ENCODE measurements at places on chromosomes 6 and 20. TPM values are rescaled to one million over a fixed set of nuclear protein-coding genes. Genes with fewer than 3 reads are reported as not detected.

The MARCKS gene
- polyA plus RNA-seq: 1.1 TPM

The ZNF512B gene
- 13.0 TPM for polyA plus RNA-seq

The RGS17 gene
- not detected for polyA plus RNA-seq

The C20orf96 gene
- polyA plus RNA-seq: 9.1 TPM

The MTFR2 gene
- polyA plus RNA-seq: 44.6 TPM

The MAS1 gene
- not detected for polyA plus RNA-seq

The NOTCH4 gene
- polyA plus RNA-seq: 4.3 TPM

The HTR1E gene
- not detected for polyA plus RNA-seq

DNA sequence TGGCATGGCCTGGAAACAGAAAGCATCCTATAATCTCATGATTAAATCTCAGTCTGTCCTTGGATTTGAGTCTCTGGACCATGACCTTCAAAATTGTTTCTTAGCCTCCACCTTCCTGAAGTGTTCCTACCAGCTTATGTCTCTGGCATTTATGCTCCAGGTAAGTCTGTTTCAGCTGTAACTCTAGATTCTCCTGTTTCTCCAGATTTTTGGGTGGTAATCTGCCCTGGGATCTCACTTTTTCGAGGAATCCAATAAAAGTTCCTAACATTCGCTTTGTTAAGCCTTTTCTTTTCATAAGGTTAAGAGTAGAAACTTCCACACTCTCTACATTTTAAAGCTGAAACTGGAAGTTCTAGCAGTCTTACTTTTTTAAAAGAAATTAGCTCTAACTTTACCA is 318.5 kb downstream of the C6orf118 start:
- DNase-seq: no peak

GRCh38 chr20:53427951-53428350 is 165.7 kb downstream of the ZNF217 start:
- no peak for DNase-seq

- no peak for DNase-seq
These were observed 633.4 kb upstream of the EPHA7 start for GRCh38 chr6:94052749-94053148.

GRCh38 chr6:152701081-152701862 is 3.6 kb downstream of the MYCT1 start:
- DNase-seq: no peak

- no peak for DNase-seq
These were observed 229.8 kb upstream of the CEP162 start for GRCh38 chr6:84457276-84457675.

GRCh38 chr6:24822696-24823095 is 24.0 kb upstream of the ARMH2 start:
- no peak for DNase-seq

DNA sequence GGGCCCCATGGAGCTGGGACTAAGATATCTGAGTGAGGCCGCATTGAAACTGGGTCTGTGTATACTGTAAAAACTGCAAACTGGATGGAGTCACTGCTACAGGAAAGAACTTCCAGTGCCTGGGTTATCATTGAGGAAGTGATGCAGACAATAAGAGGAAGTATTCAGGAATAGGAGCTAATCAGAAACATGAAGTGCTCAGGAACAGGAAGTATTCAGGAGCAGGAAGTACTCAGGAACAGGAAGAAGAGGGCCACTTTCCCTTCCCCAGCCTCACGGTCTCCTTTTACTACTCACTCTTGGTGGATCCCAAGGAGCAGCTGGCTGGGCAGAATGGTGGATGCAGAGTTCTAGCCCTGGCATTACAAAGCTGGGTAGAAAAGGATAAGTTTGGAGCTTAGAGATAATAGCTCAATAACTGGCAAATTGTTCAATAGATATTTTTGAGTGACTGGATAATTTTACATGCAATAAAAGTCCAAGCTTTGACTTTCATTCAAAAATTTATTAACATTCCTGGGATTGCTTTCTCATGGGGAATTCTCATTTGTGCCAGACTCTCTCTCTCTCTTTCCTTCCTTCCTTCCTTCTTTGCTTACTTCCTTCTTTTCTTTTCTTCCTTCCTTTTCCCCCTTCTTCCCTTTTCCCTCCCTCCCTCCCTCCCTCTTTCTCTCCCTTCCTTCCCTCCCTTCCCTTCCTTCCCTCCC is 82.2 kb upstream of the PAX1 start:
- no peak for DNase-seq

DNA sequence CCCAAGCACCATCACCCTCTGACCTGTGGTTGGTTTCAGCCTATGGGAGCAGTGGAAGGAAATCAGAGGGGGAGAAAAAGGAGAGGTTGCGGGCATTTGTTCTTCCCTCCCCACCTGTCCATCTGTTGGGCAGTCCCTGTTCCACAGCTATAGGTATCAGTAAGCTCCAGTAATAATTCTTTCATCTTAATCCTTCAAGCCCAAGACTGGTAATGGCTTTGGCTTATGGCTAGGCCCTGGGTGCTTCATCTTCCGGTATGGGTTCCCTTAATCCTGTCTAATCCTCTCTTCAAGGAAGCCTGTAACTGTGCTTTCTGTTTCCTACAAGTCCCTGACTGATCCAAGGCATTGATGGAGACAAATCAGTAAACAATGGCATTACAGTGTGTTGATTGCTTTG is 42.2 kb upstream of the STK35 start:
- DNase-seq: no peak

DNA sequence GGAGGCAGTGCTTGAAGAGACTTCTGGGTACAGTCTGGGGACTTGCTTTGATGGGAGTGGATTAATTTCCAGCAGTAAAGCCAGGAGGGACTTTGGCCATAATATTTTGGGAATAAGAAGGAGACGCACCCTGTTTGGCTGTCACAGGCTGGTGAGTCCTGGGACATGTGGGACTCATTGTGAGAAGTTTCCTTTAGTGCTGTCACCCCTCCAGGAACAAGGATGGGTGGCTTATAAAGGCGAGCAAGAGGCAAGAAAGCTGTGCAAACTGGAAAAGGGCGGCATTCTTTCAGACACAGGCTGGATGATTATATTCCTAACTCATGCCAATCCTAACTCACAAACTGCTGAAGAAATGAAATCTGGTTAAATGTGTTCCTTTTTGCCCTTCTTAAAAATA is 77.5 kb upstream of the KCNK16 start:
- DNase-seq: no peak

GRCh38 chr6:5036269-5036668 is 32.4 kb upstream of the RPP40 start:
- peak; percentile 41 for DNase-seq

- no peak for DNase-seq
These were observed 307.8 kb downstream of the TAF4 start for GRCh38 chr20:61757678-61758563.

DNA sequence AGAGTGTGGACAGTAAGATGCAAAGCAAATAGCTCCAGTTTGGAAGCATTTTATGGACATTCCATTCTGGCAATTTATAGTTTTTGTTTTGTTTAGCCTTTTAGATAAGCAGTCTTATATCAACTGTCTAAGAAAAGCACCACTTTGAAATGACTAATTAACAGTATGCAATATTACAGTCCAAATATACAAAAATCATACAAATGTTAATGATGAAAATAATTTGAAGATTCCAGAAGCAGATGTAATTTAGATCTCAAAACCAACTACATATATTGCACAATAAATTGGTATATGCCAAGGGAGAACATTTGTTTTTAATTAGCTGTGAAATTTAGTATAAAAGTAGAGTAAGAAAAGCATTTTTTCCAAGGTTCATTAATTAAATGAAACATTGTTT is 158.8 kb downstream of the KIF6 start:
- DNase-seq: no peak

GRCh38 chr20:56855708-56856107 is 226.6 kb downstream of the TFAP2C start:
- DNase-seq: no peak

GRCh38 chr6:39887692-39888450 is 46.4 kb downstream of the MOCS1 start:
- DNase-seq: no peak

- peak; percentile 55 for DNase-seq
These were observed 327.3 kb downstream of the QKI start for GRCh38 chr6:163741743-163742363.

GRCh38 chr20:21395666-21396598 is 1.4 kb downstream of the NKX2-4 start:
- DNase-seq: no peak

DNA sequence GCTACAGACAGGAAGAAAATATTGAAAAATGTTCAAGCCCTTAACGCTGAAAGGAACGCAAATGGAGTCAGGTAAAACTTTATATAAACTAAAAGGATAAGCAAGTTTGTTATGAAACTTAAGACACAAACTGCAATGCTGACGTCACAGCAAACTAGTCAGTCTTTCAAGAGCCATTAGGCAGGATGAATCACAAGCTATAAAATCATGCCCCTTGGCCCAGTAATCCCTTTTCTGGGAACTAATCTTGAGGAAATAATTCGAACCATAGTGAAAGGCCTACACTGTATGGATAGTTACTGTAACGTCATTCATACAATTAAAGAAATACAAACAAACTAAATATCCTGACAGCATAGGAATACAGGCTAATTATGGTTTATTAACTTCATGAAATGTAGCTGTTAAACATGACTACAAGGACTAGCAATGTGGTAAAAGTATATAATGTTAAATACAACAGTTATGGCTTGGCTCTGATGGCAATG is 42.7 kb upstream of the HINT3 start:
- DNase-seq: peak; percentile 20

DNA sequence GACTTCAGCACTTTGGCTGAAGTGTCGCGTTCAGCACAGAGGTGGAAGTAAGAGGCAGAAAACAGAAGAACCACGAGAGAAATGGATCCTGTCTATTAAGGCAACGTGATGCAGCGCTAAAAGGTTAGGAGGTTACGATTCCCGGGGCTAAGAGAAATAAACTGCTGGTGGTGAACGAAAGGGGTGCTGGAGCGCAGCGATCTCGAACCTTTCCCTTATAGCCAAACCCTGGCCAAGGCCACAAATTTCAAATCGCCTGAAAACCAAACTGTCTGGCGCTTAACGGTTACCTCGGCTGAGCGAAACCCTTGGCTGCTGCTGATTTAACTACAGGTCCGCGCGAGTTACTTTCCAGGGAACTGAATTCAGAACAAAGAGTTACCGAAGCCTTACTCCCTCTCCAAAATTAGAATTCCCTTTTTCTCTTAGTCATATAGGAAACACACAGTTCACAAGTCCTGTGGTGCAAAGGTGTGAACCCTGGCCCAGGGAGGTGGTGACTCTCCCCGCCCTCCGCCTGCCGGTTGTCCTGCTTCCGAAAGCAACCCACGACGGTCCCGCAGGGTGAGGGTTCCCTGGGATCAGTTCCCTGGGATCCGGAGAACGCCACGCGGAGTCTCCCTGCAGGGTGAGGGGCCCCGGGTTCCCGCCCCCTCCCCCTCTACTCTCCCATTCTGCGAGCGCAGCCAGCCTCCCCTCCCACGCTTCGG is 1.3 kb upstream of the SLC35D3 start:
- DNase-seq: no peak

All from K562 (cell line).